ENCODE measurements at places on chromosomes 3 and 15. TPM values are rescaled to one million over a fixed set of nuclear protein-coding genes. Genes with fewer than 3 reads are reported as not detected.

- no peak for DNase-seq
These were observed 73.9 kb upstream of the ADPGK start for GRCh38 chr15:72857331-72858063.

The HDC gene
- total RNA-seq, result not detected

The C3orf22 gene
- not detected for total RNA-seq

The PAK6 gene
- 1.5 TPM for total RNA-seq

The CLK3 gene
- total RNA-seq, result 86.8 TPM

Data from omental fat pad (tissue), 4 donors.